ENCODE measurements at places on chromosomes 1 and 21.
A peak's percentile ranks its signal among the peaks of the same experiment; 100 is the strongest.

DNA sequence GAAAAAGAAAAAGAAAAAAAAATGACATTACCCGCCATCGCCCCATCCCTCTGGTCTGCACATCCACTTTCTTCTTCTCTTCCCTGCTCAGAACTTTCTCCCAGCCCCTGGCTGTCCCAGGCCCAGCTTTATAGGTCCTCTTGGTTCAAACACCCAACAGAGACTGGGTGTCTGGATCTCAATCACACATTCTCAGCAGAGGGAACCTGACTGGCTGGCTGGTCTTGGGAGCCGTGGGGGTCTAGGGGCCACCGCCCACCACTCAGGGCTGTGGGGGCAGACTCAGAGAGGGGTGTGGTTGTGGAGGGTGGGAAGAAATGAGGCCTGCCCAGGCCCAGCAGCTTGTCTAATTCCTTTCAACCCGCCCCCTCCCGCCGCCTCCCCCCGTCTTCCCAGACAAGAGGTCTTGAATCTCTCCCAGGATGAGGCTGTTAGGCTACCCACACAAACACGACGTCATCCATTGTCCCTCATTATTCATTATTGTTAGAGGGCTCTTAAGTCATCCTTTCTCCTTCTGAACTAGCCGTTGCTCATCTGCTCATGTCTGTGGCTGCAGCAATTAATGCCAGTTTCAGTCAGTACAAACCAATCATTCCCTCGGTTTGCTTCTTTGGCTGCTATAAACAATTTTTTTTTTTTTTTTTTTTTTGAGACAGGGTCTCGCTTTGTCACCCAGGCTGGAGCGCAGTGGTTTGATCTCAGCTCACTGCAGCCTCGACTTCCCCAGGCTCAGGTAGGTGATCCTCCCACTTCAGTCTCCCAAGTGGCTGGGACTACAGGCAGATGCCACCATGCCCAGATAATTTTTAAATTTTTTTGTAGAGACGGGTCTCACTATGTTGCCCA, 40.6 kb upstream of the CLIC4 start:
- H3K27me3 ChIP-seq = no peaks in the 10 kb centered on the region
- H3K27ac ChIP-seq = no peak overlapping the region
- peaks cover 11% of the 10 kb centered on the region for H3K4me1 ChIP-seq
- no peak for DNase-seq

DNA sequence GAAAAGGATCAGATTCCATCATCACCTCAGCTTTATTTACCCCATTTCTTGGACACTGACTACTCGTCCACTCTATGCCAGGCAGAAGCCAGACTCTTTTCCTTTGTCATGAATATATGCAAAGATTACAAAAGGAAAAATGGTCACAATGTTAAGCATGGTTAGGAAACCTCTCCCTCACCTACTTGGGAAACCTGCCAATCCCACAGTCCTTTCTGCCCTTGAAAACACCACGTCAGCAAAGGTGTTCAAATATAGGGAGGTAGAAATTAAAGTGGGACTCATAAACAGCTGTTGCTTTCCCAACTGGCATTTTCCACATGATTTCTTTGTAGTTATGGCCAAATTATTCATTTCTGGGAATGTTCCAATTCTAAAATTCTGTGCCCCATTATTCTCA, 16.2 kb upstream of the ATP13A2 start:
- DNase-seq = no peak
- H3K4me1 ChIP-seq = peaks cover 3% of the 10 kb centered on the region
- peaks cover 5% of the 10 kb centered on the region for H3K36me3 ChIP-seq
- no peaks in the 10 kb centered on the region for H3K27me3 ChIP-seq

DNA sequence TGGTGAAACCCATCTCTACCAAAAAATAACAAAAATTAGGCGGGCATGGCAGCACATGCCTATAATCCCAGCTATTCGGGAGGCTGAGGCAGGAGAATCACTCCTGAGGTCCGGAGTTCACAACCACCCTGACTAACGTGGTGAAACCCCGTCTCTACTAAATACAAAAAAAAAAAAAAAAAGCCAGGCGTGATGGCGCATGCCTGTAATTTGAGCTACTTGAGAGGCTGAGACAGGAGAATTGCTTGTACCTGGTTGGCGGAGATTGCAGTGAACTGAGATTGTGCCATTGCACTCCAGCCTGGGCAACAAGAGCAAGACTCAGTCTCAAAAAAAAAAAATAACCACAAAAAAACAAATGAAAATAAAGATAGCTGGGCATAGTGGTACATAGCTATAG, 42.3 kb downstream of the CC2D1B start:
- no peaks in the 10 kb centered on the region for H3K4me1 ChIP-seq
- H3K36me3 ChIP-seq = no peaks in the 10 kb centered on the region
- DNase-seq = no peak
- H3K4me3 ChIP-seq = no peak overlapping the region
- H3K27me3 ChIP-seq = no peaks in the 10 kb centered on the region

- no peak overlapping the region for H3K4me3 ChIP-seq
- peaks cover 25% of the 10 kb centered on the region for H3K27me3 ChIP-seq
- H3K27ac ChIP-seq = no peak overlapping the region
- no peak for DNase-seq
- no peaks in the 10 kb centered on the region for H3K36me3 ChIP-seq
Observed at GRCh38 chr1:66723985-66724384, 28.3 kb upstream of the DYNLT5 start.

- no peaks in the 10 kb centered on the region for H3K27me3 ChIP-seq
- H3K4me3 ChIP-seq = peak overlapping the region; percentile 79
- H3K36me3 ChIP-seq = peaks cover 9% of the 10 kb centered on the region
- H3K27ac ChIP-seq = peak overlapping the region; percentile 96
Observed at GRCh38 chr1:121516234-121516967, 331.6 kb downstream of the SRGAP2C start.

- DNase-seq = peak; percentile 87
- no peak overlapping the region for H3K4me3 ChIP-seq
- H3K27ac ChIP-seq = no peak overlapping the region
- no peaks in the 10 kb centered on the region for H3K27me3 ChIP-seq
Observed at GRCh38 chr1:23772049-23772853, 6.0 kb upstream of the PITHD1 start.

- H3K4me1 ChIP-seq = peaks cover 31% of the 10 kb centered on the region
- peaks cover 41% of the 10 kb centered on the region for H3K36me3 ChIP-seq
- no peak for DNase-seq
- no peak overlapping the region for H3K27ac ChIP-seq
- H3K27me3 ChIP-seq = no peaks in the 10 kb centered on the region
Observed at GRCh38 chr1:224404916-224405603, 29.5 kb downstream of the WDR26 start.

DNA sequence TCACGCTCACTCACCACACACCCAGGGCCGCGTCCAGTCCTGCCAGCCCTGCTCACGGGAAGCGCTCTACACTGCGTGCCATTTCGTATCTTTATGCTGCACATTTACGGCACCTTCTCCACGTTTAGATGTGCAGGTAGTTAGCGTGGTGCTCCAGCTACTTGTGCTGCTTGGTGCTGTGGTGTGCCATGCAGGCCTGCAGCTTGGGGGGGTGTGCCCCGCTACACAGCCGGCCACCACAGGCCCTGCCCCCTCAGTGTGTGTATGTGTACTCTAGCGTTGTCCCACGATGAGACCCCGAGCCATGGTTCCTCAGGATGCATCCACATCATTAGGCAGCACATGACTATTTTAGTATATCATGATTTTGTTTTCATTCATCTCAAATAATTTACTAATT, 38.3 kb downstream of the SNAP47 start:
- no peaks in the 10 kb centered on the region for H3K27me3 ChIP-seq
- peaks cover 25% of the 10 kb centered on the region for H3K4me1 ChIP-seq
- peak overlapping the region; percentile 84 for H3K27ac ChIP-seq
- H3K4me3 ChIP-seq = no peak overlapping the region

- H3K4me3 ChIP-seq = no peak overlapping the region
- peak; percentile 22 for DNase-seq
- no peaks in the 10 kb centered on the region for H3K27me3 ChIP-seq
- peaks cover 7% of the 10 kb centered on the region for H3K36me3 ChIP-seq
Observed at GRCh38 chr1:109799445-109799844, 35.7 kb upstream of the EPS8L3 start.

DNA sequence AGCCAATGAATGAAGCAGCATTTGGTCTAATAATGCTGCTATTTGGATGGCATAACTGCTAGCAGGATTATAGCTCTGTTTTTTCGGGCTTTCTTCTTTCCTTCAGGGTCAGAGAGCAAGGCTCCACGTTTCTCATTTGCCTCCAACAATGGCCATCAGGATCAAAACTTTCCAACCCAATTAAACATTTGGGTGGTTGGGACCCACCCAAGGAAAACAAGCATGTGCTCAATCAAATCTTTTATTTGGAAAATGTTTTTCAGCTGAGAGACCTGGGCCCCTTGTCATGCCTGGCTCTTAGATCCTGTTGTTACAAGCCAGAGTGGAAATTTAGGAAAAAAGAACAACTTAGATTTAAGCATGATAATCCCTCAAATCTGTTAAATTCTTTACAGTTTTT, 373.1 kb upstream of the USP24 start:
- H3K36me3 ChIP-seq = no peaks in the 10 kb centered on the region
- H3K4me3 ChIP-seq = no peak overlapping the region
- H3K27ac ChIP-seq = no peak overlapping the region
- peaks cover 5% of the 10 kb centered on the region for H3K27me3 ChIP-seq
- DNase-seq = no peak
- no peaks in the 10 kb centered on the region for H3K4me1 ChIP-seq

Measured in activated naive CD8-positive, alpha-beta T cell treated with anti-CD3 and anti-CD28 coated beads, Interleukin-2, amount 10 ng/mL, durations not matched to agents 7 days and 5 days (primary cell).